Stimulated activated CD4-positive, alpha-beta T cell treated with anti-CD3 and anti-CD28 coated beads, Interleukin-12 subunit alpha, Interleukin-12 subunit beta, amount 100 ng/mL, for 24 hours (primary cell): ENCODE measurements at places on chromosomes 7 and 10.

GRCh38 chr10:49296836-49297235 is 2.1 kb upstream of the C10orf71 start:
- no peak for DNase-seq

DNA sequence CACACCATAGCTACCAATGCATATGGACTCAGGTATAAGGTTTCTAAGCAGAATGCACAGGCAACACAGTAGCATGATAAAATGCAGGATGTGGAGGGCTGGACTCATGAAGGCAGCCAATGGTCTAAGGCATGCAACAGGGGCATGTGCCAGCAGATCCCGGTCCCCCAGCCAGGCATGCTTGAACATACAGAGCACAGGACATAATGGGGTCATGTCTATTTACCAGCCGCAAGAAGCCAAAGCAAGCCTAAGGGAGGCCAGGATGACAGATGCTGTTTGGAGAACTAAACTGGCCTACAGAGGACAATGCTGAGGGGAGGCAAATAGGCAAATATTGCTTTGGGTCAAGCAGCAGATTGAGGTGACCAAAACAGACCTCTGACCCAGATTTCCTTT is 60.0 kb upstream of the PDLIM1 start:
- DNase-seq = no peak

- DNase-seq = no peak
Observed at GRCh38 chr7:103123529-103123928, 25.4 kb downstream of the NAPEPLD start.

- DNase-seq = no peak
Observed at GRCh38 chr7:156684661-156685060, 44.1 kb downstream of the RNF32 start.

DNA sequence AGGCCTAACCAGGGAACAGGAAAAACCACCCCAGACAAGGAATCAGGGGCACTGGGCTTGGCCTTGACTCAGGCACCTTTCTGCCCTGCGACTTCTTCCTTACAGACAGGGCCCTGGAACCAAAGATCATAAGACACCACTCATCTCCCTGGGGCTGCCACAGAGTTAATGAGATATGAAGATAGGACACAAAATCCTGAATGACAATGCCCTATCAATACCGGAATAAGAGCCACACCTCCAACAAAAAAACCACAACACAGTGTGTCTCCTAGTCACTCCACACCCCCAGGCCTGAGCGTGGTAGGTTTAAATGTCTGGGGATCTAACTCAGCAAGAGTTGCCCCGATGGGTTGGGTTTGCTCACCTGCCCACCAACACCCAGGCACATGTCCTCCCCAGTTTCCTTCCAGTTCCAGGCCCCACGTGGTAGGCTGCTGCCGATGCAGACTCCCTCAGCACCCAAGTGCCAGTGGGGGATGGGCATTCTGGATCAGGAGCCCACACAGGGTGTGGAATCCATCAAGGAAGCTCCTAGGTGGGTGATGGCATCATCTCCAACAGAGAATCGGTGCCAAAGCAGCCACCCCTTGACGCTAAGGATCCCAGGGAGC is 3.9 kb downstream of the DLG5 start:
- DNase-seq = no peak

DNA sequence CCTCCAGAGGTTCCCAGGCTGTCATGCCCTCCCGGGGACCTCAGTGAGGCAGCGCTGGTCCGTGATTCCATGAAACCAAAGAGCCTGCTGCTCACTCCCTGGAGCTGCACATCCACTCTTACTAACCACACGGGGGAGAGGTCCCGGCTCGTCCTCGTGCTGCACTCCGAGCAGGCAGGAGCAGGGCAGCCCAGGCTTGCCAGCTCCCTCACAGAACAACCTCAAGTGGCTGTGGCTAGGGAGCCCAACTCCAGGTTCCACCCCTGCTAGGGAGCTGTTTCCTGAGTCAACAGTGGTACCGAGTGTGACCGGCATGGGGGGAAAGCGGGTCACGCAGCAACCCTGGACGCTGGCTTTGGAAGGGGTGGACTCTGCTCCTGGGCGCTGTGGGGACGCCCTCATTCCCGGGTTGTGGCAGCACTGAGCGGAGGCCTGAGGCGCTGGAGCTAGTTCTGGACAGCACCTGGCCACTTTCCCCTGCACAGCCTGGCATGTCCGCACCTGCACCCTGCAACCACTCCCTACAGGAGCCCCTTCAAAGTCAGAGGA is 27.9 kb upstream of the PPP2R2D start:
- no peak for DNase-seq
